ENCODE measurements at places on chromosomes 3 and 15. TPM values are rescaled to one million over a fixed set of nuclear protein-coding genes. Genes with fewer than 3 reads are reported as not detected.

DNA sequence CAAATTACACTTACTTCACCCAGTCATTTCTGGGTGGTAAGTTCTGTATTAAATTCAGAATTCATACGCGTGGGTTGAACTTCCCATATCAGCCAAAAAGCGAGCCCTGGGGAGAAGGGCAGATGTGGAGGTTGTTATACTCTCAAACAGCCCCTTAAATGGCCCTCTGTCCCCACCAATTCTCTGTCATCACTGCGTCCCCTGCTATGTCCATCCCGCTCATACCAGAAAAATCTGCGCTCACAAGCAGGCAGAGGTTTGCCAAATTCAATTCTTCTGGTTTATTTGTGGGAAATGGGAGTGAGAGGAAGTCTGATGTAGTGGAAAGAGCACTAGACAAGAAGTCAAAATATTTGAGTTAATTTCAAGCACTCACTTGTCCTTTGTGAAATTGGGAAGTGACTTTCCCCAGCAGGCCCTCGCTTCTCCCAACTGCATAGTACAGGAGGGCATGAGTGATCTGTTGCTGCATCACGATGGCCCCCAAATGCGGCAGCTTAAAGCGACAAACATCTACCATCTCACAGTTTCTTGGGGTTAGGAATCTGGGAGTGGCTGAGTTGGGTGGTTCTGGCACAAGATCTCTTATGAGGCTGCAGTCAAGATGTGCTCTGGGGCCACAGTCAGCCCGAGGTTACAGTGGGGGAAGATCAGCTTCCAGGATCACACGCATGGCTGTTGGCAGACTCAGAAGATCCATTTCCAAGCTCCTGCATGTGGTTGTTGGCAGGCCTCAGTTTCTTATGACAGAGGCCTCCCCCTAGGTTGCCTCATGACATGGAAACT, 67.7 kb downstream of the CPN2 start:
- no peaks in the 10 kb centered on the region for H3K36me3 ChIP-seq
- no peak overlapping the region for H3K27ac ChIP-seq
- H3K4me1 ChIP-seq: no peaks in the 10 kb centered on the region
- no peak overlapping the region for H3K4me3 ChIP-seq
- H3K27me3 ChIP-seq: peaks cover 2% of the 10 kb centered on the region

DNA sequence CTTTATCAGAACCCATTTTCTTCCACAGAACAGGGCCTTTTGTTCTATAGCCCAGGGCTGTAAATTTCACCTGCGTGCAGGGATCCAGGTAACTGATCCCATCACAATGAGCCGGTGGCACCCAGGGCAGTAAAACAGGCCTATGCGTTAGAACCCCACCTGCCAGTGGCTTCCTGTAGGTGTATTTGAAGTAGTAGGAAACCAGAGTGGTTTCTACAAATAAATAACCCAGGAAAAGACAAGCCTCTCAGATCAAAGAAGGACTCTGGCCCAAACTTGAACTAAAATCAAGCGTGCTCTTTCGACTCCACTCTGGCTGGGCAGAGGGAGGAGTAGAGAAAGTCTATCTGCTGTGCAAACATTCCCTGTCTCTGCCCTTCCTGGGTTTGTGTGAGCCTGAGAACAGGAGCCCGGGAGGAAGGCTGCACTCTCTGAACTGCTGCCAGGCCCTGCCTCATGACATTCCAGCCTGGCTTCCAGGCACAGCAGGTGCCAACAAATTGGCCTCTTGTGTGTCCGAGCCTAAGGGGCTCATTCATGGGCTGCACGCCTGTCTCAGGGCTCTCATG, 77.7 kb downstream of the CEMIP start:
- H3K36me3 ChIP-seq: peaks cover 22% of the 10 kb centered on the region
- H3K27ac ChIP-seq: peak overlapping the region; percentile 74
- peak; percentile 97 for DNase-seq
- peaks cover 66% of the 10 kb centered on the region for H3K4me1 ChIP-seq

- no peak overlapping the region for H3K4me3 ChIP-seq
- no peaks in the 10 kb centered on the region for H3K4me1 ChIP-seq
- no peak overlapping the region for H3K27ac ChIP-seq
- peaks cover 3% of the 10 kb centered on the region for H3K36me3 ChIP-seq
- no peaks in the 10 kb centered on the region for H3K27me3 ChIP-seq
Measured at GRCh38 chr3:126858887-126859286, 124.0 kb upstream of the PLXNA1 start.

DNA sequence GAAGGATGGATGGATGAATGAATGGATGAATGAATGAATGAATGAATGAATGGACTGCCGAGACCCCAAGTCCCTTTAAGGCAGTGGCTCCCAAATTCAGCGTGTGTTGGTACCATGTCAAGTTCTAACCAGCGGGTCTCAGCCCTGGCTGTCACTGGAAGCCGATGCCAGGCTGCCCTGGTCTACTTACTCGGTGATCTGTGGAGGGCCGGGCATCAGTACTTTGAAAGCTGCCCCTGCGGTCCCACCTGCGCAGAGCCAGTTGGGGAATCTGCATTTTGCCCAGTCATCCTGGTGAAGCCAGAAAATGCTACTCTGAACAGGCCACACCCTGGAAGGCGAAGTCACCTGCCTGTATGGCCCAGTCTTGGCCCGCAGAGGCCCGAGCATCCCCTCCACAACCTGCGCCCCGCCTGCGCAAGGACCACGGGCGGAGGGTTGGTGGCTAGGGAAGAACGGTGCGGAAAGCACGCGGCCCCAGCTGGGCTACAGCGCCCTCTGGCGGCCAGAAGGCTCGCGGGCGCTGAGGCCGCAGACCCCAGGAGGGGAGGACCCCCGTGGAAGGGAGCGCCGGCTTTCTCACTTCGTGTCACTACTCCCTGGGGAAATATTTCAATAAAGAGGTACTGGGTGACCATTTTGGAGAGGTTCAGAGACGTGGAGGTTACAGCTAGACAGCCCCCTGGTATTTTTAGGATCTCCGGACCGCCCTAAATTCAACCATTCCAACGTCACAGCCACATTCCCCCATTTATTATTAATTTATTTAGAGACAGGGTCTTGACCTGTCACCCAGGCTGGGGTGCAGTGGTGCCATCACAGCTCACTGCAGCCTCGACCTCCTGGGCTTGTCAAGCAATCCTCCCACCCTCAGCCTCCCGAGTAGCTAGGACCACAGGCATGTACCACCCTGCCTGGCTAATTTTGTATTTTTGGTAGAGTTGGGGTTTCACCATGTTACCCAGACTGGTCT, 34.9 kb downstream of the PRKCD start:
- peaks cover 5% of the 10 kb centered on the region for H3K36me3 ChIP-seq
- DNase-seq: no peak
- H3K27me3 ChIP-seq: no peaks in the 10 kb centered on the region
- H3K27ac ChIP-seq: no peak overlapping the region

GRCh38 chr15:78314181-78314581, 14.8 kb upstream of the SKIC8 start:
- H3K27ac ChIP-seq: no peak overlapping the region
- no peak overlapping the region for H3K4me3 ChIP-seq
- peaks cover 2% of the 10 kb centered on the region for H3K27me3 ChIP-seq
- no peak for DNase-seq

GRCh38 chr3:100104817-100105413, 9.4 kb downstream of the FILIP1L start:
- H3K4me1 ChIP-seq: peaks cover 73% of the 10 kb centered on the region
- no peaks in the 10 kb centered on the region for H3K36me3 ChIP-seq
- peak overlapping the region; percentile 32 for H3K27ac ChIP-seq
- H3K4me3 ChIP-seq: no peak overlapping the region
- no peak for DNase-seq

The TM4SF18 gene
- not detected for total RNA-seq

The TRIP4 gene
- total RNA-seq: 7.1 TPM

The GABRA5 gene
- not detected for total RNA-seq

All from HepG2 (cell line).